Natural killer cell (primary cell): ENCODE measurements at places on chromosomes 16 and 17. TPM values are rescaled to one million over a fixed set of nuclear protein-coding genes. Genes with fewer than 3 reads are reported as not detected.
A peak's percentile ranks its signal among the peaks of the same experiment; 100 is the strongest.

- peaks cover 19% of the 10 kb centered on the region for H3K4me1 ChIP-seq
- no peak for DNase-seq
- H3K4me3 ChIP-seq, result peak overlapping the region; percentile 93
- peaks cover 5% of the 10 kb centered on the region for H3K36me3 ChIP-seq
- H3K27ac ChIP-seq, result peak overlapping the region; percentile 65
- no peaks in the 10 kb centered on the region for H3K27me3 ChIP-seq
Observed at GRCh38 chr16:15055141-15056053, 477 bp downstream of the NTAN1 start.

DNA sequence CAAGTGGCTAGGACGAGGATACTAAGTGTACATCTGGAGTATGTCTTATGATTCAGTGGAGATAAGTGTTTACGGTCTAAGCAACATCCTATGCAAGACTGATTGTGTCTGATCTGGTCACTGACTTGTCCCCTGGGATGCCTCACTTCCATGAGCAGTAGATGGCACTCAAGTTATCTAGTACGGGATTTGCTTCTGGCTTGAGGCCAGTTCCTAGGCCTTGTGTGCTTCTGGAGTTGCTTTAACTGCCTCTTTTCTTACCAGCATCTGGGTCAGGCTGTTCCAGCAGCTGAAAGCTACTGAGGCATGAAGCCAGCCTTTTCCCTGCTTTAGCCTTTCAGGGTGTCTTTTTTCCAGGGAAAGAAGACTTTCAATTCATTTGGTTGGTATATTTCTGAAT is 23.0 kb downstream of the SUPT6H start:
- H3K4me1 ChIP-seq, result no peaks in the 10 kb centered on the region
- H3K27ac ChIP-seq, result no peak overlapping the region
- no peak for DNase-seq
- H3K27me3 ChIP-seq, result no peaks in the 10 kb centered on the region
- H3K4me3 ChIP-seq, result no peak overlapping the region
- H3K36me3 ChIP-seq, result peaks cover 88% of the 10 kb centered on the region

DNA sequence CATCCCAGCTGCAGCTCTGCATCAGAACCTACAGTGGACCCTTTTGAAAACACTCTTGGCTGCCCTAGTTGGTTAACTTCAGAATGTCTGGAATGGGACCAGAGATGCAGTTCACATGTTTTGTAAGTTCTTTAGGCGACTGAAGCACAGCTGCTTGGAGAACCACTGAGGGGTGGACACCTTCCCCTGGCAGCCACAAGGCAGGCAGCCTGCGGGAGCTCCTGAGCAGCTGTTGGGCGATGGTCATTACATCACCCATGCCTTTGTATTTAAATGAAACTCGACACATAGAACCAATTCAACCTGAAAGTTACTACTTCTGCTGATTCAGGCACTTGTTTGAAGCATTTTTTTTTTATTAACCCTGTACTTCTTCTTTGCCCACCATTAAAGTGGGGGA is 151.5 kb downstream of the LGALS9B start:
- H3K4me1 ChIP-seq, result peaks cover 8% of the 10 kb centered on the region
- no peak overlapping the region for H3K4me3 ChIP-seq
- H3K27ac ChIP-seq, result no peak overlapping the region
- no peak for DNase-seq
- no peaks in the 10 kb centered on the region for H3K27me3 ChIP-seq
- H3K36me3 ChIP-seq, result no peaks in the 10 kb centered on the region

- peaks cover 66% of the 10 kb centered on the region for H3K4me1 ChIP-seq
- DNase-seq, result peak; percentile 77
- peak overlapping the region; percentile 41 for H3K27ac ChIP-seq
- H3K4me3 ChIP-seq, result peak overlapping the region; percentile 52
- H3K36me3 ChIP-seq, result no peaks in the 10 kb centered on the region
Observed at GRCh38 chr16:3020604-3021448, 658 bp downstream of the TNFRSF12A start.

GRCh38 chr17:1511290-1511689 is 5.1 kb downstream of the INPP5K start:
- peaks cover 53% of the 10 kb centered on the region for H3K36me3 ChIP-seq
- no peak for DNase-seq
- peaks cover 17% of the 10 kb centered on the region for H3K4me1 ChIP-seq
- H3K27ac ChIP-seq, result no peak overlapping the region
- no peak overlapping the region for H3K4me3 ChIP-seq
- H3K27me3 ChIP-seq, result no peaks in the 10 kb centered on the region

DNA sequence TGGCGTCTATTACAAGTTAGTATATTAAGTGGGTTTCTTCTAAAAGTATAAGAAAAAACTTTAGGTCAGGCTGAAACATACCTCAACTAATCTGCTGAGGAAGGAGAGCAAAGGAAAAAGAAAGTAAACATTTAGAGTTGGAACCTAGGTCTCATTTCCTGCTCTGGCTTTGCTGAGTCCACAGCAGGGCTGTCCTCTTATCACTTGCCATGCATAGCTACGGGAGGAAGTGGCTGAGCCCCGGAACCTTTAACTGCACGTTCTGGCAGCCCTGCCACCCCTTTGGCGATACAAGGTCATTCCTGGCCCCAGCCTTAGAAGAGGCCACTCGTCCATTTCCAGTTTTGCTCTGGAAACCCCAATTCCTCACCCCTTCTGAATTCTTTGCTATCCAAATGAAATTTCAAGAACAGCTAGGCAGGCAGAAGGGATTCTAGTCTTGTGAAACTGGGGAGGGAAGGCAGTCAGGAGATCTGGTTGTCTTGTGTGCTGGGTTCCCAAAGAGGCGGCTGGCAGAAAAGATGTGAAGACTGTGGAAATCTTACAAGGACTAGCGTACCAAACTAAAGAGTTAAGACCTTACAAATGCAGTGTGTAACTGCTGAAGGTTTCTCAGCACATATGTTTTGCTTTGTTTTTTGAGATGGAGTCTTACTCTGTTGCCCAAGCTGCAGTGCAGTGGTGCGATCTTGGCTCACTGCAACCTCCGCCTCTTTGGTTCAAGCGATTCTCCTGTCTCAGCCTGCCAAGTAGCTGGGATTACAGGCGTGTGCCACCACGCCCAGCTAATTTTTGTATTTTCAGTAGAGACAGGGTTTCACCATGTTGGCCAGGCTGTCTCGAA is 19.1 kb downstream of the WIPI1 start:
- H3K27me3 ChIP-seq, result no peaks in the 10 kb centered on the region
- peaks cover 36% of the 10 kb centered on the region for H3K4me1 ChIP-seq

- no peak for DNase-seq
- H3K4me1 ChIP-seq, result peaks cover 13% of the 10 kb centered on the region
- no peaks in the 10 kb centered on the region for H3K36me3 ChIP-seq
- H3K27ac ChIP-seq, result no peak overlapping the region
- no peak overlapping the region for H3K4me3 ChIP-seq
- no peaks in the 10 kb centered on the region for H3K27me3 ChIP-seq
Observed at GRCh38 chr17:74687886-74688285, 24.8 kb downstream of the CD300LF start.

Gene EPN3
- total RNA-seq, result not detected

GRCh38 chr16:64051824-64052223 is 1070.0 kb downstream of the CDH11 start:
- no peaks in the 10 kb centered on the region for H3K36me3 ChIP-seq
- DNase-seq, result no peak
- H3K27me3 ChIP-seq, result no peaks in the 10 kb centered on the region
- H3K27ac ChIP-seq, result no peak overlapping the region
- no peak overlapping the region for H3K4me3 ChIP-seq

DNA sequence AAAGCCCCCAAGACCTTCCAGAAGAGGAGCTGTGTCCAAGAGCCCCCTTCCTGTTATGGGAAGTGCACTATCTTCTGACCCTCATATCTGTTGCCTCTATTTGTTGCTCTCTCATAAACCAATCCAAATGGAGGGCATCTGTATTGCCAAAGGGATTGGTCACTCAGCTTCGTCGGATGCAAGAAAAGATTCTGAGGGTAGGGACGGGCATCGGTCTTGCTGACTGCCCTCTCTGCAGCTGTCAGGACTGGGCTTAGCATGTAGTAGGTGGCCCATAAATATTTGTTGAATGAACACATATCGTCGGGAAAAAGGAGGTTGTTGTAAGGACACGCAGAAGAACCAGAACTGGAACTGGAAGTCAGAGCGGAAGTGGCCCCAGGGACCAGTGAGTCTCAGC is 44.1 kb downstream of the CCDC42 start:
- DNase-seq, result no peak
- no peak overlapping the region for H3K27ac ChIP-seq
- no peaks in the 10 kb centered on the region for H3K36me3 ChIP-seq
- no peaks in the 10 kb centered on the region for H3K27me3 ChIP-seq

Gene PIRT
- total RNA-seq, result not detected

DNA sequence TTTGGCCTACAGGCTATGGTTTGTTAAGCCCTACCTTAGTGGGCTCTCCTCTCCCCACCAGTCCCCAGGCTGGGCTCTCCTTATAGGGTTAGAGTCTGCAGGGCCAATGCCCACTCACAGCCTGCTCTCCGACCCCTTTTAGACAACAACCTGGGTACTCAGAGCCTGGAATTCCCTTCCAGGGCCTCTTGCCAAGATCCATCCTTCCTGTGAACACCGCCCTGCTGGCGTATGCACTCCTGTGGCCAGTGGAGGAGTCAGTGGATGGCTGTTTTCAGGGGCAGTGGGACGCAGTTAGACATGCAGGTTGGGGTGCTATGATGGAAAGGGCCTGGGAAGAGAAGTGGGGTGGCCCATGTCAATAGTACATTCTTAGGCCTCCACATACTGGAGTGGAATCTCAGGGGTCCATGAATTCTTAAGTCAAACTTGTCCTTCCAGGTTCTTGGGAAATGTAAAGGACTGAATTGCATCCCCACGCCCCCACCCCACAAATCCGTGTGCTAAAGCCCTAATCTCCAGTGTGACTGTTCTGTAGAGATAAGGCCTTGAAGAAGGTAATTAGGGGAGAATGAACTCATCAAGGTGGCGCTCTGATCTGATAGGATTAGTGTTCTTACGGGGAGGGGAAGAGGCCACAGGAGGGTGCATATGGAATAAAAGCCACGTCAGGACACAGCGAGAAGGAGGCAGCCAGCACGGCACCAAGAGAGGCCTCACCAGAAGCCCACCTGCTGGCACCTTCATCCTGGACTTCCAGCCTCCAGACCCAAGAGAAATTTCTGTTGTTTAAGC is 81.6 kb upstream of the CACNG5 start:
- H3K36me3 ChIP-seq, result no peaks in the 10 kb centered on the region
- H3K27ac ChIP-seq, result no peak overlapping the region
- no peaks in the 10 kb centered on the region for H3K4me1 ChIP-seq
- H3K4me3 ChIP-seq, result no peak overlapping the region
- no peak for DNase-seq

DNA sequence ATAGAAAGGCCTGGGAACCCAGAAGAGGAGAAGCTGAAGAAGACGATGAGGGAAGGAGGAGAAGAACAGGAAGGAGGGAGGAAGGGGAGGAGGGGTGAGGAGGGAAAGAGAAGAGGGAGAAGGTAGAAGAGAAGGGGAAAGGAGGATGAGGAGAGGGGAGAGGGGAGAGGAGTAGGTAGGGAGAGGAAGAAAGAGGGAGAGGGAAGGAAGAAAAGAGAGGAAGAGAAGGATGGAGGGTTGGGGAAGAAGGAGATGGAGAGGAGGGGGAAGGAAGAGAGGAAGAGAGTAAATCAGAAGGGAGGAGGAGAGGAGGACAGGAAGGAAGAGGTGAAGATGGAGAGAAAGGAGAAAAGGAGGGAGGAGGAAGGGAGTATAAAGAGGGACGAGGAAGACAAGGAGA is 109.6 kb upstream of the IRX6 start:
- H3K27me3 ChIP-seq, result no peaks in the 10 kb centered on the region
- no peaks in the 10 kb centered on the region for H3K36me3 ChIP-seq
- no peaks in the 10 kb centered on the region for H3K4me1 ChIP-seq
- DNase-seq, result no peak

Gene TAF1C
- 91.9 TPM for total RNA-seq

Gene KPNA2
- total RNA-seq, result 49.3 TPM

GRCh38 chr17:75679706-75680211 is 12.6 kb downstream of the SAP30BP start:
- no peaks in the 10 kb centered on the region for H3K4me1 ChIP-seq
- no peaks in the 10 kb centered on the region for H3K27me3 ChIP-seq
- DNase-seq, result no peak
- no peak overlapping the region for H3K4me3 ChIP-seq

Gene DRC7
- 0.33 TPM for total RNA-seq

GRCh38 chr16:82979406-82980111 is 352.8 kb downstream of the CDH13 start:
- DNase-seq, result no peak
- no peaks in the 10 kb centered on the region for H3K27me3 ChIP-seq
- no peaks in the 10 kb centered on the region for H3K4me1 ChIP-seq
- H3K36me3 ChIP-seq, result no peaks in the 10 kb centered on the region

- no peak for DNase-seq
- peaks cover 35% of the 10 kb centered on the region for H3K36me3 ChIP-seq
- H3K27me3 ChIP-seq, result no peaks in the 10 kb centered on the region
- H3K4me3 ChIP-seq, result no peak overlapping the region
Observed at GRCh38 chr16:81863630-81864352, 84.7 kb downstream of the PLCG2 start.

- no peaks in the 10 kb centered on the region for H3K36me3 ChIP-seq
- no peak overlapping the region for H3K4me3 ChIP-seq
- DNase-seq, result peak; percentile 68
- peaks cover 10% of the 10 kb centered on the region for H3K4me1 ChIP-seq
- H3K27ac ChIP-seq, result no peak overlapping the region
- H3K27me3 ChIP-seq, result no peaks in the 10 kb centered on the region
Observed at GRCh38 chr17:1473841-1474240, 17.8 kb upstream of the CRK start.

Gene CES5A
- not detected for total RNA-seq

- no peak overlapping the region for H3K4me3 ChIP-seq
- DNase-seq, result peak; percentile 24
- no peaks in the 10 kb centered on the region for H3K27me3 ChIP-seq
- H3K36me3 ChIP-seq, result peaks cover 1% of the 10 kb centered on the region
Observed at GRCh38 chr16:3797904-3798811, 80.8 kb upstream of the TRAP1 start.

DNA sequence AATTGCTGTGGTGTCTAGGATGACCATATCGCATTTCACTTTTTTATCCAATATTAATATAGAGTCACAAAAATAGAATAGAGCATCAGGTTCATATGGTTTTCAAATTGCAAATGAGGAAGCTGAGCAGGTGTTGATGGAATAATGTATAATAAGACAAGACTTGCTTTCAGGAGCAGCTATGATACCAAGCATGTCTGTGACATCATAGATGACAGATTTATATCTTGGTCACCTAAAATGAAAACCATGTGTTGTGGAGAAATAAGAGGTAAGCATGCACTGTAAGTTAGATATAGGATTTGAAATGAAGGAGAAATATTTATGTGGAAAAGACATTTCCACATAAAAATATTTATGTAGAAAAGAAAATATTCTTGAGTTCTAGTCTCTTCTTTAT is 8.6 kb downstream of the MEIOC start:
- no peaks in the 10 kb centered on the region for H3K36me3 ChIP-seq
- peaks cover 2% of the 10 kb centered on the region for H3K27me3 ChIP-seq
- H3K4me1 ChIP-seq, result no peaks in the 10 kb centered on the region
- H3K4me3 ChIP-seq, result no peak overlapping the region

Gene SHMT1
- 8.8 TPM for total RNA-seq
